Activated T-cell treated with anti-CD3 and anti-CD28 coated beads, Interleukin-2, amount 50 U/mL, for 1 hour (primary cell): ENCODE measurements at places on chromosomes 11 and 22.

DNA sequence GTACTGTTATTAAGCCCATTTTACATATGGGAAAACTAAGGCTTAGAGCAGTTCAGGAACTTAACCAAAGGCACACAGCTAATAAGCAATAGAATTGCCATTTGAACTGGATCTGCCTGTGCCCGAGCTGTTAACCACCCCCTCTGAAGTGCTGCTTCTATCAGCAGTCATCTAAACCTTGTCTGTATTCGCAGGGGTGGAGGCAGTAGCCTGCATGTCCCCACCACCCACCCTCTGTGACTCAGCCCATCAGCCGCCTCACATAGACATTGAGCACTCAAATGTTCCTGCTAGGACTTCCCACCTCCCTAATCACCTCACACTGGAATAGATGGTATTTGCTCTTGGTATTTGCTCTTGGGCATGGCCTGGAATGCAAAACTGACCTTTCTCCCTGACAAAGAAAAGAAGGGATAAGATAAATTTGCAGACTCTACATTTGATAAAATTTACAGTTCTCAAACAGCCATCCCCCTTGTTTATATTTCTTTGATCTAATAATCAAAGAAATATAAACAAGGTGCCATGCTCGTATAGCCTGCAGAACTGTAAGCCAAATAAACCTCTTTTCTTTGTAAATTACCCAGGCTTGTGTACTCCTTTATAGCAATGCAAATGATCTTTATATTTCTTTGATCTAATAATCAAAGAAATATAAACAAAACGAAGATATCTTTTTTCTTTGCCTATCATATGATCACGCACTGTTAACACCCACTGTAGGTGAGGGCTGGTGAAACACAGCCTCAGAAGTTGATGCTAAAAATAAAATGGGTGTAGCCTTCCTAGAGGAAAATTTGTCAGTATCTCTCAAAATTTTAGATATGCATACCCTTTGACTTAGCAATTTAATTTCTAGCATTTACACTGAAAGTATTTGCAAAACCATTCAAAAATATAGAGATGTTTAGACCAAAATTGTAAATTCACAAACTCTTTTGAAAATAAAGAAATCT lies 15.9 kb downstream of the DKK3 start:
- no peak for DNase-seq

DNA sequence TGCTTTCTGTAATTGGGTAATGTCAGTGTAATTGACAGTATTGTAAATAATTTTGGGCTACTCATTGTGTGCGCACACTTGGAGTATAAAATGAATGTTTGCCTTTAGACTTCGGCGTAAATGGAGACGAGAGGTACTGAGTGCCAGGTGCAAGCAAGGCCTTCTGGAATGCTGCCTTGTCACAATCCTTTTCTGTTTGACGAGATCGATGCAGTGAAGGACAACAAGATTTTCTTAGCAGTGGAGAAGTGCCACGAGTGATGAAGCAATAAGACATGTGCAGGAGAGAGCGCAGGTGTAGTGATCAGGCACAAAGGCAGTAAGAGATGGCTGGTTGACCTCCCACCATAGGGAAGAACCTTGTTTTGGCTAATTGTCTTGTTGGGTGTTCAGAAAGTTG lies 67.5 kb downstream of the DDX10 start:
- DNase-seq: no peak

GRCh38 chr11:67614730-67615714 lies 8.3 kb downstream of the NDUFV1 start:
- DNase-seq: peak; percentile 58

- no peak for DNase-seq
Measured at GRCh38 chr11:28009388-28009787, 98.6 kb downstream of the KIF18A start.

DNA sequence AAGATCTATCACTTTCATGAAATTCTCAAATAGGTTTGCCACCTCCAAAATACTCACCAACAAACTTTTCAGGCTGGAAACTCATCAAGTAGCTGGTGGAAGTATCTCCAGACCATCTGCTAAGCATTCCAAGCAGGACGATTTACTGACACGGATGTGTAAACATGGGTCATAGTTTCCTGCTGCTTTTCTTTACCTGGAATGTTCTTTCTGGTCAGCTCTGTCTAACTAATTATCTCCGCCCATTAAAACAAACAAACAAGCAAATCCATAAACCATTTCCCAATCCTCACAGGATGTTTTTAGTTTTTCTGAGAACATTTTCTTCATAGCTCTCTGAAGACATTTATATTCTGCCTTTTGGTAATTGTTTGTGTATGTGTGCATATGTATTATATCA lies 397.0 kb downstream of the METTL15 start:
- DNase-seq: no peak
